ENCODE measurements at places on chromosomes 5 and 9. TPM values are rescaled to one million over a fixed set of nuclear protein-coding genes. Genes with fewer than 3 reads are reported as not detected.

The CRAT gene
- 34.2 TPM for total RNA-seq

GRCh38 chr9:77892171-77892570 is 139.4 kb downstream of the GNAQ start:
- no peak overlapping the region for H3K27ac ChIP-seq
- no peak for DNase-seq
- no peaks in the 10 kb centered on the region for H3K36me3 ChIP-seq
- H3K4me1 ChIP-seq = peaks cover 7% of the 10 kb centered on the region

The DDX4 gene
- total RNA-seq = not detected

- H3K4me3 ChIP-seq = no peak overlapping the region
- H3K36me3 ChIP-seq = no peaks in the 10 kb centered on the region
- DNase-seq = no peak
These were observed 149.8 kb upstream of the FGF10 start for GRCh38 chr5:44538797-44539601.

The OBP2B gene
- total RNA-seq = not detected

The NME5 gene
- 1.4 TPM for total RNA-seq

The CAMSAP1 gene
- total RNA-seq = 25.5 TPM

The PCDHGB2 gene
- total RNA-seq = 1.9 TPM

The SEMA5A gene
- 0.04 TPM for total RNA-seq

The HAVCR1 gene
- not detected for total RNA-seq

DNA sequence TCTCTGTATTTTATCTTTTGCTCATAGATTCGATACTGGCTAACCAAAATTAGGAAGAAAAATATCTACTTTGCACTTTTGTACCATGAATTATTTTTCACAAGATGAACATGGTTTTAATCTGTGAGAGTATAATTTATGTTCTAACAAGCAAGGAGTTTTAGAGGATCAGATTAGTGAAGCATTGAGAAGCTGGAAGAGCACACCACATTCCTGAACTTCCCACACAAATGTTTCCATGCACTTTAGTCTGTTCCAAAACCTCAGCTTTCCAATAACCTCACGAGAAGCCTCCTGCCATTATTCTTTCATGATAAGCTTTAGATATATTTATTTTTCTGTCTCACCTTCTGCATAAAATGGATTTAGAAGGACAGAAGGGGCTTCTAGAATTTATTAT is 98.7 kb upstream of the MPDZ start:
- no peak overlapping the region for H3K27ac ChIP-seq
- H3K27me3 ChIP-seq = no peaks in the 10 kb centered on the region
- H3K36me3 ChIP-seq = no peaks in the 10 kb centered on the region
- H3K4me1 ChIP-seq = peaks cover 9% of the 10 kb centered on the region
- DNase-seq = peak; percentile 11

GRCh38 chr5:152405145-152405544 is at the start of gene NMUR2:
Gene NMUR2 (minus strand): TSS chr5:152405279. CDS start chr5:152405113, 166 bp downstream.
- H3K27me3 ChIP-seq = no peaks in the 10 kb centered on the region
- H3K4me3 ChIP-seq = no peak within 1 kb of the TSS
- no peaks in the 10 kb centered on the region for H3K4me1 ChIP-seq
- DNase-seq = no peak
- H3K36me3 ChIP-seq = no peaks in the 10 kb centered on the region

Measured in endothelial cell of umbilical vein (primary cell).